T-helper 1 cell (primary cell): ENCODE measurements at places on chromosomes 16 and 17.

DNA sequence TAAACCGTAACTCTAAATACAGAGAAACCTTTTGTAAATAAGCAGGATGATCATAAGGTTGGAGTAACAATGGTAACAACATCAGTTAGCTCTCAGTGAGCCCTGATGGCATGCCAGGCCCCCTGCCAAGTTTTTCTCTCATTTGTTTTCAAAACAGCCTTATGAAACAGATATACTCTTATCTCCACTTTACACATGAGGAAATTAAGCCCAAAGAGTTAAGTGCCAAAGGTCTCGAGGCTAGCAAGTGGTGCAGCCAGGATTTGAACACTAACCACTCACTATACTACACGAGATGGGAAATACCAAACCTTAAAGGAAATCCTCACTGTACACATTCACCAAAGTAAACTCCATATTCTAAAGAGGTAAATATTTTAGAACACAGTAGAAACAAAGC, 15.0 kb downstream of the USP31 start:
- no peak for DNase-seq

- peak; percentile 60 for DNase-seq
Measured at GRCh38 chr17:7836596-7837407, 2.8 kb downstream of the KDM6B start.

GRCh38 chr17:30117675-30118081, 1.1 kb downstream of the NSRP1 start:
- DNase-seq = no peak

DNA sequence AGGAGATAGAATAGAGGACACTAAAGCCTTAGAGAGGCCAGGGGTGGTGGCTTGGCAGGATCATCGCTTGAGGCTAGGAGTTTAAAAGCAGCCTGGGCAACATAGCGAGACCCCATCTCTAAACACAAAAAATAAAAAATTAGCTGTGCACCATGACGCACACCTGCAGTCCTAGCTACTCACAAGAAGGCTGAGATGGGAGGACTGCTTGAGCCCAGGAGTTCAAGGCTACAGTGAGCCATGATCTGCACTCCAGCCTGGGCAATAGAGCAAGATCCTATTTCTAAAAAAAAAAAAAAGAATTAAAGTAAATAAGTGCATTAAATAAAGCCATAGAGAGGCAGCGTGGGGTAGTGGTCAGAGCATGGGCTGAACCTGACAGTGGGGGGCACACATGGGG, 19.1 kb downstream of the SBK1 start:
- no peak for DNase-seq

GRCh38 chr17:43171586-43172487, 823 bp downstream of the NBR1 start:
- peak; percentile 20 for DNase-seq

GRCh38 chr16:81429045-81429521, 15.5 kb upstream of the CMIP start:
- no peak for DNase-seq

- DNase-seq = no peak
Measured at GRCh38 chr16:49821614-49822282, 34.2 kb downstream of the ZNF423 start.

DNA sequence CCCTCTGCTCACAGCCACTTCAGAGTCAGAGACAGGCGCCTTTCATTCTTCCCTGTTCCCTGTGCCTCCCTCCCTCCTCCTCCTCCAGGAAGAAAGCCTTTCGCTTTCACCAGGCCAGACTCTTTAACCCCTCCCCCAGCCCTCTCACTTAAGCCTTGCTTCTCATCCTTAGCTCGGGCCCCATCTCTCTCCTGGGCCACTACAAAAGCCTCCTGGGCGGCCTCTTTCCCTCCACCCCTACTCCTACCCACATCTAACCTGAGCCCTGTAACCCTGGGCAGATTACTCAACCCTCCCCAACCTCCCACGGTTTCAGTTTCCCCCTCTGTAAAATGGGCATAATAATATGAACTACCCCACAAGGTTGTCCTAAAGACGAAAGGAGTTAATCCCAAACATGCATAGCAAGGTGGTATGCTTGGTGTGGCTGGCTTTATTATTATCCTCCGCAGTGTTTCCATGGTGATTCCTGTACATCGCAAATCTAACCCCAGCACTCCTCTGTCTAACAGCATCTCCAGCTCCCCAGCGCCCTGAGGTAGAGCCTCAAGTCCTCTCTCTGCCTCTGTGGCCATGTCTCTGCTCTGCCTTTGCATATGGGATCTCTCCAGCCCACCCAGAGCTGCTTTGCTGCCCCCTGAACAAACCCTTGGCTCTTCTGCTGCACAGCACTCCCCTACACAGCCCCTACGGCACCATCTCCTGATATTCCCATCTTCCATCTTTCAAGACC, 17.7 kb downstream of the PIMREG start:
- DNase-seq = no peak
